ENCODE measurements at places on chromosomes 5 and 9.

GRCh38 chr5:168481330-168481788, 4.9 kb upstream of the RARS1 start:
- no peak for DNase-seq

GRCh38 chr9:37464426-37465248, 613 bp downstream of the ZBTB5 start:
- peak; percentile 80 for DNase-seq

- DNase-seq = no peak
Measured at GRCh38 chr5:27171761-27172261, 133.4 kb upstream of the CDH9 start.

GRCh38 chr5:178454821-178455479, 135.2 kb downstream of the COL23A1 start:
- DNase-seq = no peak

DNA sequence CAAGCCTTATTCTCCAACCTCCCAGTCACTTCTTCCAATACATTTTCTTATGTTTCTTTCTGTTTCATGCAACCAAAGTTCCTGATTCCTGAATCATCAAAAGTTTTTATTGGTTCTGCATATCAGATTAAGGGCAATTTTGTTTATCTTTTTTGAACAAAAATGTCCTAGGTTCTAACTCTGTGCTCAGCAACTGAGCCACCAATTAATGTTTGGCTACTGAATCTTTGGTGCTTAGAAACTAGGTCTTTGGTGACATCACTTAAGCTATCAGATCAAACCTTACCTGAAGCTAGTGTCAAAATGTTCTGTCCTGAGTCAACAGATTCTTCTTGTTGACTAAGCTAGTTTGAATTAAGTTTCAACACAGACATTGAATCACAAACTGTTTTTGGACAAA, 56.1 kb downstream of the FGF18 start:
- DNase-seq = no peak

GRCh38 chr5:144139586-144139985, 30.9 kb downstream of the YIPF5 start:
- DNase-seq = no peak

DNA sequence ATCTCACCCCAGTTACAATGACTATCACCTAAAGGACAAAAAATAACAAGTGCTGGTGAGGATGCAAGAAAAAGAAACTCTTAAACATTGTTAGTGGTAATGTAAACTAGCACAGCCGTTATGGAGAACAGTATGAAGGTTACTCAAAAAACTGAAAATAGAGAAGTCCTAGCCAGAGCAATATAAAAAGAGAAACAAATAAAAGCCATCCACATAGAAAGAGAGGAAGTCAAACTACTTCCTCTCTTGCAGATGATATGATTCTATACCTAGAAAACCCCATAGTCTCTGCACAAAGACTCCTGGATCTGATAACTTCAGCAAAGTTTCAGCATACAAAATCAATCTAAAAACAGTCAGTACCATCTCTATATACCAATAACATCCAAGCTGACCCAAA, 221.5 kb upstream of the FAM174A start:
- no peak for DNase-seq

DNA sequence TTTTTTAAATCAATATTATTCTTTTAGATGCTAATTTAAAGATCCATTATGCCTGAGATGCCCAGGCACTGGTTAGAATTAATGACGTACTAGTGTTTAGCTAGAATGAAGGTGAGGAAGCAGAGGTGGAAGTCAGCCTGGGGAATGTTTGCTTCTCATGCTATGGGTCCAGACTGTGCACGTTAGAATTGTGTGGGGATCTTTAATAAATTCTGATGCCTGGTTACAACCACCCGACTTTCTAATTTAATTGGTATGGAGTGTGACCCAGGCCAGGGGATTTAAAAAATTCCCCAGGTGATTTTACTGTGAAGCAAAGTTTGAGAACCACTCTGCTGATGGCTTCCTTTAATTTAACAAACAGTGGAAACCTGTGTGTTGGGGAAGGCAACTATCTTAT, 111.1 kb downstream of the DOCK2 start:
- no peak for DNase-seq

GRCh38 chr9:106025453-106025852, 331.1 kb downstream of the TMEM38B start:
- no peak for DNase-seq

DNA sequence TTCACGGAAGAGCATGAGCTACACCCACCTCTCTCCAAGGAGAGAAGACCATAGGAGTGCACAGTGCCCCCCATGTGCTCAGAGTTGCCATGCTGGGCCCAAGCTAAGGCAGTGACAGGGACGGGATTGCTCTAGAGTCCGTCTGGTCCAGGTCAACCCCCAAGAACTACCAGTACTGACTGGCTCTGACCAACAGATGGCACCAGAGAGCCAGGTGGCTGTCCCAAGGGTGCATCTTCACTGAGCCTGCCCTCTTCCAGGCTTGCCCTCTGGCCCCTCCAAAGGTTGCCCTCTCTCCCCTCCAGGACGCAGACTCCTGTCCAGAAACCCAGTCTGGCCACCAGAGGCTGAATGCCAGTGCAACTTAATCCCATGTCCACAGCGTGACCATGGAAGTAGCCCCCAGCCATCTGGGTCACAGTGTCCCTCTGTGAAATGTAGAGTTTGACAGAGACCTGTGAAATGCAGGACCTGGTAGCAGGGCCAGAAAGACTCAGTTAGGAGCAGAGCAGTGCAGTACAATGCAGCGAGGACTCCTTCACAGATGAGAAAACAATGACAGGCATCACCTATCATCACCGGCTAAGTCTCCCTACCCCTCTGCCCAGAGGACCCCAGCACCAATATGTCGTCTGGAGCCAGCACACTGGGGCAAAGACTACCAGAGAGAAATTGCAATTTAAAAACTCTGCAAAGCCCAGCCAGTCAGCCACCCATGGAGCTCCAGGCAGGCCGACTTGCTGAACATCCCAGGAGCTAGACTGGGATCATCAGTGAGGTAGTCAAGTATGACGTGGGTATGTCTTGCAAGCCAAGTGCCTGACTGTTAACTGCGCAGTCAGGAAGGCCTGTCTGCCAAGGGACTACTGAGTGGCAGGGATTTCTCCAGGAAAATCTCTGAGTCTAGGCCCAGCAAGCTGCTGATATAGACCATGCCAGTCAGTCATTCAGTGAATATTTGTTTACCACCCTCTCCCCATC, 7.7 kb upstream of the SKP1 start:
- no peak for DNase-seq

DNA sequence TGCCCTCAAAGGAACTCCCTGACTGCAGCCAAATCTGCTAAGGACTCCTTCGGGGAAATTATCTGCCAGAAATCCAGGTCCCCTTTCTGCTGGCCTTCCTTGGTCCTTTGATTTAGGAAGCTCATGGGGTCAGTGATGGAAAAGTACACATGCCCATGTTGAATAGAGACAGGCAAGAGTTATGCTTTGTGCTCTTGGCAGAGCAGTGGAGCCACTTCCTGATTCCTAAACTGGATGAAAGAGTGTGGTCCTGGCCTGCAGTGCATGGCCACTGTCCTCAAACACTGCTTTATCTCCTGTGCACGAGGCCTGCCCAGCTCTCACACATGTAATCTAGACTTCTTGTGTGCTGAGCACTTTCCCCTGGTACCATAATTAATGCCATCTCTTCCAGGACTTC, 2.0 kb upstream of the EBF1 start:
- no peak for DNase-seq

GRCh38 chr9:131656356-131657036, 83.4 kb downstream of the RAPGEF1 start:
- DNase-seq = peak; percentile 91

DNA sequence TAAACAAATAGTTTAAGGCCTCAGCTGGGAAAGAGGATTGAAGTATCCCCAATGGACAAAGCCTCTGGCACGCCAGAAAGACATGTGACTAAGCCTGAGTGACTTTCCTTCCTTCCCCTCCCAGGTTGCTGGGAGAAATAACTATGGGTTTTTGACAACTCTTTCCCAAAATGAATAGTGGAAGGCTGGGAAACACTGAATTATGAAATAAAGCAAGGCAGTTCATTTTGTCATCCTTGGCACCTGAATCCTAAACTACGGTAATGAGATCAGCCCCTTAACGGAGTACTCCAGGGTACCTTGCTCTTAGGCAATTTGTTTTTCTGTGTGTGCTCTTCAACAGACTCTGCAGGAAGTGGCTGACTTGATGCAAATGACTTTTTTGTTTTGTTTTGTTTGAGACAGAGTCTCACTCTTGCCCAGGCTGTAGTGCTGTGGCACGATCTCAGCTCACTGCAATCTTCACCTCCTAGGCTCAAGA, 75.2 kb downstream of the LMNB1 start:
- no peak for DNase-seq

DNA sequence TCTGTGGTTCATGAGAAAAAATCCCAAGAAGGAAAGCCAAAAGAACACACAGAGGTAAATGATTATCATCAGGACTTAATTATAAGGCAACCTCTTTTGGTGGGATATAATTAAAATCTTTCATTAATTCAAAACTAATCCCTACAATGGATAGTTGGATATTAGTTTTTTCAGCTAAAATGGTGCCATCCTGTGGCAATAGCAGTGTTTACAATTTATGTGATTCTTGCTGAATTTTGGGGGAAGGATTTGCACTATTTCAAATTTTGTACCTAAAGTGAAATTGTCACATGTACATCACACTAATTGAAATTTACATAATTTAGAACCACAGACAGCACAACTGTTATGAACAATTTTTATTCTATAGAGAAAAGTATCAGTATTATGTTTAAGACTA, 67.0 kb downstream of the CAST start:
- no peak for DNase-seq

DNA sequence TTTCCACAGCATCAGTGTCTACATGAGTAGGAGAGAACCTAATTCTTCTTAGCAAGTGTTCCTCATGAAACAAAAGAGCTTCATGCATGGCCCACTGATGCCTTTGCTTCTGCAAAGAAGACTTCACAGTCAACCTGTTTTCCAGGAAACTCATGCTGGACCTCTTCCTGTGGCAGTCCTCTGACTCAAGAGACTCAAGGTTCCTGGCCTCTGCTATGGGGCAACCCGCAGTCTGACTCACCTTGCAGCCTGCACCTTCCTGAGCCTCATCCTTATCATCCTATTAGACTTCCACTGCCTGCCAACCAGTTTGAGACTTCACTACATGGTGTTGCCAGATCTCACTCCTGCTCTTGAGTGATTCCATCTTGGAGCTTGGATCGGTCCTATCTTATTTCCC, 17.6 kb upstream of the AGGF1 start:
- no peak for DNase-seq

DNA sequence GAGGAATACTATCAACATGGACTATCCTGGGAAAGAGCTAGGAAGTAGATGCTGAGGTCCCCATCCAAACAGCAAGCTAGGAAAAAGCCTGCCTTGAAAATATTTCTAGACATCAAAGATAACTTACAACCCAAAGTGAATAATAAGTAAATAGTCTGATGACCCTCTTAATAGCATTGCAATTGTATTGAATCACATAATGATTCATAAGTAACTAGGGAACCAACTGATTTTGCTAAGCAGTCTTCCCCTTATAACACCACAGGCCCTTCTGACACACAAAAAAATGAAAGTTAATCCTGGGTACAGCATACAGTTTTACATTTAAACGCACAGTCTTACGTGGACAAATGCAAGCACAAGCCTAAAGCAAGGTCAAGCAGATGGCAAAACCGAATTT, 199.3 kb downstream of the RFK start:
- no peak for DNase-seq

GRCh38 chr5:89253666-89254352, 370.8 kb upstream of the MEF2C start:
- no peak for DNase-seq

DNA sequence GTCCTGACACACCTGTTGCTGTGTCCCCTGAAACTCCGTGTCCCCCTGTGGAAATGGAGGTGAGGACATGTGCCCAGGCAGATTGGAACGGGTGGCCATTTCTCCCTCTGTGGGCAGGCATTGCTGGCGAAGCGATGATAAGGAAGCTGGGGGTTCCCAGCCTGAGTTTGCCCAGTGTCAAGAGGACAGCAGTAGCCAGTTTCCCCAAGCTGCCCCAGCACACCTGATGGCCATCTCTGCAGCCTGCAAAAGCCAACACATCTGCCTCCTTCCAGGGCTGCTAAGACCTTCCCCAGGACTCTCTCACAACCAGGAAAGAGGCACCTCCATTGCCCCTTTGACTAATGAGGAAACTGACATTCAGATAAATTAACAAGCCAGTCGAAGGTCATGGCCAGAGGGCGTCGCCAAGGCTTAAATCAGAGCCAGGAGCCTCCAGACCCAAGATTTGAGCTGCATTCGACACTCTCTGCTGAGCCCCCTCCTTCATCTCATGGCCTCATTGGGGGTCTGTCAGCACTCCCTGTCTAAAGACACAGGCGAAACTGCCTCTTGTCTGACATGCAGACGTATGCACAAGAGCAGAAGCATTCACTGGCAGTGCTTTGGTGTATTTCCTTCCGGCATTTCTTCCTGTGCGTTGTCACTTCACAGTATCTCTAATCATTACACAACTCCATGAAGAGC, 10.4 kb upstream of the WNK2 start:
- DNase-seq = no peak

- no peak for DNase-seq
Measured at GRCh38 chr5:107826311-107827000, 155.7 kb upstream of the EFNA5 start.

DNA sequence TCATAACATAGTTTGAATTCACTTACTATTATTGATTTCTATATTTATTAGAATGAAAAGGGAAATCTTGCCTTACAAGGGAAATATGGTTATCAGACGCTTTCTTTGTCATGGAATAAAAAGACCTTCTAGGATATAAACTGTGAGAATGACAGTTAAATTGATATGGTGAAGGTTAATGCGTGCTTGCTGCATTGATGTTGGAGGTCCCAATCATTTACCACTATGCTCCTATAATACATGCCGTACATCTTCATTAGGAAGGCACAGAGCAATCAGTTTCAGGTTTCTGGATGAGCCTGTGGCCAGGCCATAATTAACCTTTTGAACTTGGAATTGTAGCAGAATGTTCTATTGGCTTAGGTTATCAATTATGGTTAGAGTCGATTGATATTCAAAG, 201.4 kb upstream of the TLX3 start:
- no peak for DNase-seq

GRCh38 chr5:81590498-81591384, 160.2 kb downstream of the SSBP2 start:
- DNase-seq = no peak

DNA sequence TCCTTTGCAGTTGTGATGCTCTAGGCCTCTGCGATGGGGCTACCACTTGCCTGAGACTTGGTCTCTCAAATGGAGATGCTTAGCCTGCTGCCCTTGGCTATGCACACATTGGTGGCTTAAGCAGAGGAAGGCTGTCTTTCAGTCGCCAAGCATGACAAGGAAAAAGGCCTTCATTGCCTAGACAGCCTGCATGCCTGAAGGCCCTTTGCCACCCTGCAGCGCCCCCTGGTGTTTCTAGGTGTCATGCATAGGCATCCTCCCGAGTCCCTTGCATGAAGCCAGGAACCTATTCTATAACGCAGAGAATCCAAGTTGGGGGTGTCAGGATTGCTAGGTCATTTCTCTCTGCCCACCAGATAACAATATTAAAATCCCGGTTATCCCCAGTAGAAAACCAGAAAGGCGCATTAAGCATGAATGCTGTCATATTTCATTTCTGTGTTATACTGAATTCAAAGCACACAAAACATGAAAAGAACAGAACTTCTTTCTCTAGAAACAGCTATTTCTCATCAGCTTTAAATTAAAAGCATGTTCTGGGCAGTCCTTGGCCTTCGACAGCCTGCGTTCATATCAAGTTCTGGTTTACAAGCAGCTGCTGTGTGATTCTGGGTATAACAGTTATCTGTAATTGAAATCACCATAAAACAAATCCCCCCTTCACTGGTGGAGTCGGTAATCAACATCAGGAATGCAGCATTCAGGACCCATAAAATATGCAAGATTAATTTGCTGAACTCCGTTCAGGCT, 59.7 kb upstream of the TRPC7 start:
- DNase-seq = no peak

GRCh38 chr9:32350682-32351081, 33.8 kb upstream of the ACO1 start:
- no peak for DNase-seq

Data from DMS79 (cell line).